Activated CD4-positive, alpha-beta T cell treated with anti-CD3 and anti-CD28 coated beads, Interleukin-2, amount 50 U/mL, for 4 hours (primary cell): ENCODE measurements at places on chromosomes 13 and 19.
A peak's percentile ranks its signal among the peaks of the same experiment; 100 is the strongest.

GRCh38 chr19:46529622-46530451 lies 34.2 kb upstream of the PNMA8B start:
- DNase-seq = peak; percentile 76

DNA sequence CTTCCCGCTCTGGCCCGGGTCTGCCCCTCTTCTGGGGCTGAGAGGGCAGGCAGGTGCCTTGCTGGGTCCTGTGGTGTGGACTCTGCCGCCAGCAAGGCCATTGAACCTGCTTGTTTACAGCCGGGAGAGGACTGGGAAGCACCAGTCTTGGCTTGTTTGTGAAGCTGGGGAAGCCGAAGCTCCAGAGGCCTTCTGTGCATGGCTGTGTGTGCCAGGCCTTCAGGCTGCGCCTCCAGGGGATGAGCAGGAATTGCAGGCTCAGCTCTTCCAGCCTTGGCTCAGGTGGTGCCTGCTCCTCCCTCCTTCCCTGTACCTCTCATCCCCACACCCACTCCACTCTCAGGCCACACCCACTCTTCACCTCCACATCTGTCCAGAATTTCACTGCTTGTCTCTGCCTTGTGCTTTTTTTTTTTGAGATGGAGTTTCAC lies 17.5 kb downstream of the NDUFB7 start:
- DNase-seq = no peak

- DNase-seq = no peak
These were observed 7.6 kb upstream of the GMIP start for GRCh38 chr19:19651076-19651475.

GRCh38 chr19:33064792-33065550 lies at the start of gene RHPN2:
TSS of gene RHPN2 (minus strand) at chr19:33064888. CDS start at chr19:33064852, 36 bp downstream.
- DNase-seq = peak; percentile 35

DNA sequence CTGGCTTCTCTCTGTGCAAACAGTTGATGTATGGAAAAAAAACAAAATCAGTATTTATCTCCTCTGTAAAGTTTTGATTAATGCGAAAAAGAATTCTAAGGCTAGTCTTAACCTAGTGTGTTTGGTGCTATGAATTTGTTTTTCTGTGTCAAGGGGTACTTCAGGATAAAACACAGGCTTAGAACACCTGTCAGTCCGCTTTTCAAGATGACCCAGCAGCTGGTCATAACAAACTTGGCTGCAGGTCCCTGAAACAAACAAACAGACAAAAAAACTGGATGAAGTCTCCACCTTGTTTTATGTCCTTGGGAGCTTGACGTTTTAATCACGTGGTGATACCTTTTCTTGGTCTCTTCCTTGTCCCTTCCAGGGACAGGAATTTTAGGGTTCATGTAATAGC lies 689.3 kb downstream of the UQCRFS1 start:
- no peak for DNase-seq

DNA sequence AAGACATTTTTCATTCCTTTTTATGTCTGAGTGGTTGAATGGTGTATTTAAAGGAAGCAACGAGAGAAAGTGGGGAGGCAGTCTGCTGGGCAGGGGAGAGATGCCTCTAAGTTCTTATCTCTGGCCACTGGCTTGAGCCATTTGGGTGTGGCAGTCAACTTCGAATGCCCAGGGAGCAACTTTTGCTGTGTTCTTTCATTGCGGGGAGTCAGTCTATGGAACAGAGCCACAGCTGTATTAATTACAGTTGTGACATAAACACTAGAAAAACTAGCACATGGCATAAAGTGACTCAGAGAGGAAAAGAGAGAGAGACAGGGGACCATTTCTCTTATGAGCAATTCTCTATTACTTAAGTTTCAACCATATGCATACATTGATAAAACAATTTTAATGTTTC lies 40.4 kb upstream of the PDCD5 start:
- DNase-seq = no peak

GRCh38 chr13:41812851-41813250 lies 148.1 kb downstream of the VWA8 start:
- DNase-seq = no peak
